ENCODE measurements at places on chromosomes 4 and X. TPM values are rescaled to one million over a fixed set of nuclear protein-coding genes. Genes with fewer than 3 reads are reported as not detected.

Gene PAGE2B
- polyA plus RNA-seq, result 0.29 TPM

DNA sequence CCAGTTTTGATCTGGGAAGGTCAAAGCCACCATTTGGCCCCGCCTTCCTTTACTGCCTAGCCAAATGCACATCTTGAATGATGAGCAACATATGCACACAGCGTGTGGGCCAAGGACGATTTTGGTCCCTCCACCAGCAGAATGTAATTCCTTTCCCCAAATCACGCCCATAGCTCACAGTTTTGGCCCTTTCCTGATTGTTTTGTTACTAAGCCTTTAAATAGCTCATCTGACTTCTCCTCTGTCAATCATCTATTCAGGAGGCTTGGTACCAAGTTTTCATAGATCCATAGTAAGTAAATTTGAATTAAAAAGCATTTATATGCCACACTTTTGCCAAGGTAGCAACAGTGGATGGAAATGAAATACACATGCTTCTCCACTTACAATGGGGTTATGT is 123.3 kb downstream of the NFKB1 start:
- DNase-seq, result no peak

Gene SSX2B
- not detected for polyA plus RNA-seq

Gene CT45A10
- not detected for polyA plus RNA-seq

Gene PSMD10
- polyA plus RNA-seq, result 49.0 TPM

DNA sequence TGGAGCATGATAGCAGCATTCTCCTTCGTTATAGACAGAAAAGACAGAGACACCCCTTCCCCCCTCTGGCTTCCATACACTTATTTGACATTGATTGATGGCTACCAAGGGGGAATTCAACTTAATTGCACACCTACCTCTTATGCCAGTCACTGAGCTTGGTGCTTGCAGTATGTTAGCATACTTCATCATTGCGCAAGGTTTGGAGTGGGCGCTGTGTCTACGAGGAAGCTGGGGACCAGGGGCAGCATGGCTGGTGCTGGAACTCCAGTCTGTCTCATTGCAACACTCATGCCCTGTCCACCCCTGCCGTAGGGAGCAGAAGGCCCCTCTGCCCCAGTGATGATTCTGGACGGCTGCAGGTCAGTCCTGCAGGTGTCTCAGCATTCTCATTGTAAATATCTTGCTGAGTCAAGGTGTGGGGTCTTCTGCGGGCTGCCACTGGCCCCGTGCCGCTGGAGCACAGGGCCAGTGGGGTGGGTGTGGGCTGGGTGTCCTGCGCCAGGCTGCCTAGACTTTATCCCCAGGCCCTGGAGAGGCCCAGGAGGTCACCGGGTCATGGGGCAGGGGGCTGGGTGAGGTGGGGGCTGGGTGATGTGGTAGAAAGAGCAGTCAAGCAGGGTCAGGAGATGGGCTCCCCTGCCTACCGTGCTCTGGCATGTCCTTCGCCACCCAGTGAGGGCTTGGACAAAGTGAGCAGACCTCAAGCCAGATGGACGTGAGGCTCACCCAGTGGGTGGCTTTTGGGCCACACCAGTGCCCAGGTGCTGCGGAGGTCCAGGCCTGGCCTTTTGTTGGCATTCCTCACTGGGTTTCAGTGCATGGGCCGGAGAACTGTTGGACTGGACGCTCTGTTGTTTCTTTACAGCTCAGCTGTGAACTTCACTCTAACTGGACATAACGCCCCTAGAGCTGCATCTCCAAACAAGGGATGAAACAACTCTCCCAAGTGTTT is 85.5 kb downstream of the PSAPL1 start:
- no peak for DNase-seq

Gene CLDN34
- polyA plus RNA-seq, result not detected

Gene CYP4V2
- polyA plus RNA-seq, result 3.3 TPM

- DNase-seq, result no peak
Measured at GRCh38 chr4:3862640-3863420, 96.6 kb downstream of the ADRA2C start.

GRCh38 chr4:146142768-146143167 is 32.8 kb upstream of the LSM6 start:
- DNase-seq, result no peak

GRCh38 chr4:184102488-184102887 is 115.2 kb downstream of the ENPP6 start:
- no peak for DNase-seq

Gene QRFPR
- 1.7 TPM for polyA plus RNA-seq

DNA sequence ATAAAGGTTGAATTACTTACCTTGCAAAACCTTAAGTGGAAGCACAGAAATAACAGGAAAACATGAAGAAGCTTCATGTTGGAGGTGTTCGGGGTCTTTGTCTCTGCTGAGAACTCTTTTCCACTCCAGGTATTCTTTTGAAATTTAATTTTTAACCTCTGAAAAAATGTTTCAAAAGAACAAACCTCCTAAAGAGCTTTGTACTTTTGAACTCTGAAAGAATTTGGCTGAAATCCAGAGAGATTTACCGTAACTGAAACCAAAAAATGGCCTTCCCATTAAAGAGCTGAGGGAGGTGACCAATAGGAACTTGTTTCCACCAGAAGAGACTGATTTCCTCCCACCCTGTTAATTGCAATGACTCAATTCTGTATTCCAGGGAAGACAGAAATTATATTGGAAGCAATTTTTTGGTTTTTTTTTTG is at the start of gene CFI:
Gene CFI (minus strand): TSS at position 105 of the 425 bp plus-strand sequence. CDS start 28 bp downstream, at position 77.
- DNase-seq, result no peak
